ENCODE measurements at places on chromosomes 5 and 9. TPM values are rescaled to one million over a fixed set of nuclear protein-coding genes. Genes with fewer than 3 reads are reported as not detected.
A peak's percentile ranks its signal among the peaks of the same experiment; 100 is the strongest.

GRCh38 chr9:129726322-129727160, 26.3 kb downstream of the PTGES start:
- DNase-seq: peak; percentile 69

DNA sequence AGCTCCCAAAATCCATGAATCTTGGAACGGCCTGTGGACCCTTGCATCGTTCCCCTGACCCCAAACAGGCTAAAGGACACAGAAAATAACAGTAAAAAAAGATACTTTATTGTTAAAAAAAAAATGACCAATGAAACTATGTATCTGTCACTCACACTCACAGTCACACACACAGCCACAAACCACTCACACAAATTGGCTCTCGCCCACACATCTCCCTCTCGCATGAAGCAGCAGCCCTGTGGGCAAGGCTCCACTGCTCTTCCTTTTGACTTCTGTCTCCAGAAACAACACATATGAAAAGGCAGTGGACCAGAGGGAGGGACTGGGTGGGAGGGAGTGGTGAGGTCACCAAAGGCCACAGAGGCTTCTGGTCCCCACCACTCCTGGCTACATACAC, 56.6 kb downstream of the SLC36A1 start:
- DNase-seq: no peak

DNA sequence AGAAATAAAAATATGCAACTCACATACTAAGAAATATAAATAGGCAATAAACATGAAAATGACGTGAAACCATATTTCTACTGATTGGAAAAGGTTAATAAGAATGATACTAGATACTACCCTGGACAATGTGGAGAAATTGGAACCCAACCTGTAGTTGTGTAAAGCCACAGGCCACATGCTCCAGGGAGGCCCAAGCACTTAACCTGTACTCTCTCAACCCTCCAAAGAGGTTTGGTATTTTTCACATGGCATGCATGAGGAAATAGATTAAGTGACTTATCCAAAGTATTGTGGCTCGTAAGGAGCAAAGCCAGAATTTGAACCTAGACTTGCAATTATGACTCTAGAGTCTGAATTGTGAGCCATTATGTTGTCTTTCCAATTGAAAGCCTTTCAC, 13.4 kb downstream of the LIFR start:
- no peak for DNase-seq

- peak; percentile 41 for DNase-seq
Observed at GRCh38 chr5:127040796-127041520, 10.6 kb upstream of the MARCHF3 start.

DNA sequence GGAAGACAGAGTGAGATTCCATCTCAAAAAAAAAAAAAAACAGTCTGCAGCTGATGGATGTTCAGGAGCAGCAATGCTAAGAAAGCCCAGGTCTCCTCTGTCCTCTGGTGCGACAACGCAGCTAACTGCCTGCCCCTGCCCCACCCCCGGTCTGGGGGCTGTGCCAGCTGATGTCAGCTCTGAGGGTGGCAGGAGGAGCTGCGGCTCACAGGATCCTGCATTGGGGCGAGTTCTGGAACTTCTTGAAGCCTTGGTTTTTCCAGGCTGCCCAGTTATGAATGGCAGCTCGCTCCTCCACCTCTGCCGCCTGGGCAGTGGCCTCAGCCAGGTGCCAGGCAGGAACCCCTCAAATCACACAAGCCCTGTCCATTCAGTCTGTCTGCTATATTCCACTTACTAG, 113.5 kb downstream of the ROR2 start:
- no peak for DNase-seq

DNA sequence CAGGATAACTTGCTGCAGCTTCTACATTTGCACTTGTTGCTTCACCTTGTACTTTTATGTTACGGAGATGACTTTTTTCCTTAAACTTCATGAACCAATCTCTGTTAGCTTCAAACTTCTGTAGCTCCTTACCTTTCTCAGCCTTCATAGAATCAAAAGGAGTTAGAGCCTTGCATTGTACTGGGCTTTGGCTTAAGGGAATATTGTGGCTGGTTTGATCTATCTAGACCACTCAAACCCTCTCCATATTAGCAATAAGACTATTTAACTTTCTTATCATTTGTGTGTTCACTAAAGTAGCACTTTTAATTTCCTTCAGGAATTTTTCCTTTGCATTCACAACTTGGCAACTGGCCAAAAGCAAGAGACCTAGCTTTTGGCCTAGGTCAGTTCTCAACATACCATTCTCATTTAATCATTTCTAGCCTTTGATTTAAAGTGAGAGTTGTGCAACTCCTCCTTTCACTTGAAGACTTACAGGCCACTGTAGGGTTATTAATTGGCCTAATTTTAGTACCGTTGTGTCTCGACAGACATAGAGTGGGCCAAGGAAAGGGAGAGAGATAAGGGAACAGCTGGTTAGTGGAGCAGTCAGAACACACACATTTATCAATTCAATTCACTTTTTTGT, 63.7 kb downstream of the SHOC1 start:
- DNase-seq: peak; percentile 69

- peak; percentile 11 for DNase-seq
Observed at GRCh38 chr5:137923856-137924255, 34.6 kb downstream of the PKD2L2 start.

DNA sequence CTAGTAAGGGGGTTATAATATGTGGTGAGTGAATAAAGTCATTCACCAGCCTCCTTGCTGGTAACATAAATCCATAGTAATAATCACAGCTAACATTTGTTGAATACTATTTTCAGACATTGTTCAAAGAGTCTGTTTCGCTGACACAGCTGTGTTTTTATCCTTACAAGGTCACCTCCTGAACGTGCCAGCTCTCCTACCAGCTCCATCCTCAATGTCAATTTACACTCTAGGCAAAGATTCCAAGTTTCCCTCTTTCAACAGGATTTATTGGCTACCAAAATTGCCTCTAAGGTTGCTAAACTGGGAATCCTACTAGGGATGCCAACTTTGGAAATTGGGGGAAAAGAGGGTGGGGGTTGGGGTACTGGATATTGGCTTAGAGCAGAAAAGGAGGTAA, 30.7 kb upstream of the SMC5 start:
- DNase-seq: no peak

The SPATA9 gene
- total RNA-seq: 1.3 TPM

The ARHGEF39 gene
- total RNA-seq: 3.0 TPM

Data from M059J (cell line).